ENCODE measurements at places on chromosomes 11 and 22.

GRCh38 chr22:37747080-37747714 lies 50.3 kb downstream of the TRIOBP start:
- DNase-seq = no peak

DNA sequence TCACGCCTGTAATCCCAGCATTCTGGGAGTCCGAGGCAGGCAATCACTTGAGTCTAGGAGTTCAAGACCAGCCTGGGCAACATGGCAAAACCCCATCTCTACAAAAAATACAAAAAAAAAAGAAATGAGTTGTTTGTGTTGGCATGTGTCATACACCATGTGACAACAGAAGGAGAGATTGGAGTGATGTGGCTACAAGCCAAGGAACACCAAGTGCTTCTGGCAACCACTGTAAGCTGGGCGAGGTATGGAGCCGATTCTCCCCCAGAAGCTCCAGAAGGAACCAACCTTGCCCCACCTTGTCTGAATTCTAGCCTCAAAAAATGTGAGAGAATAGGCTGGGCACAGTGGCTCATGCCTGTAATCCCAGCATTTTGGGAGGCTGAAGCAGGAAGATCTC lies 39.1 kb upstream of the SLC35C1 start:
- DNase-seq = no peak

DNA sequence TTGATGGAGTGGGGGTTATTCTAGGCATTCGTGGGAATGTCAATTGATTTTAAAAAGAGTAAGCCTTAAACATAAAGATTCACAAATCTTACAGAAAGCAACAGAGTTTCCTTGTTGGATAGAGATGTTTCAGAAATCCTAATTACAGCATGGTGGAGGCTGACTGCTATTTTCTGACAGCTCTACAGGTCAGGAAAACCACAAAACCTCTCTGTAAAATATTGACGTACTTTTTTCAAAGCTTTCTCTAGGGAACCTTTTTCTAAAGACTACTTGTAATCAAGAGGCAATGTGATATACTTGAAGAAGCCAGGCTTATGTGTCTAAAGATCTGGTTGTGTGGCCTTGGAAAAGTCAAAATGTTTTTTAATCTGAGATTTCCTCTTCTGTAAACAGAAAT lies 9.1 kb upstream of the OR8B8 start:
- DNase-seq = no peak

- DNase-seq = no peak
These were observed 2.6 kb upstream of the CNIH2 start for GRCh38 chr11:66275396-66275795.

- peak; percentile 26 for DNase-seq
These were observed 12.8 kb upstream of the HYLS1 start for GRCh38 chr11:125874556-125875124.

- no peak for DNase-seq
These were observed 134.7 kb downstream of the ME3 start for GRCh38 chr11:86537541-86538222.

GRCh38 chr11:22670830-22671229 lies 4.4 kb downstream of the GAS2 start:
- DNase-seq = no peak

GRCh38 chr11:12362857-12363256 lies 14.5 kb upstream of the PARVA start:
- DNase-seq = no peak

GRCh38 chr11:66967670-66968425 lies 7.3 kb upstream of the C11orf86 start:
- no peak for DNase-seq

DNA sequence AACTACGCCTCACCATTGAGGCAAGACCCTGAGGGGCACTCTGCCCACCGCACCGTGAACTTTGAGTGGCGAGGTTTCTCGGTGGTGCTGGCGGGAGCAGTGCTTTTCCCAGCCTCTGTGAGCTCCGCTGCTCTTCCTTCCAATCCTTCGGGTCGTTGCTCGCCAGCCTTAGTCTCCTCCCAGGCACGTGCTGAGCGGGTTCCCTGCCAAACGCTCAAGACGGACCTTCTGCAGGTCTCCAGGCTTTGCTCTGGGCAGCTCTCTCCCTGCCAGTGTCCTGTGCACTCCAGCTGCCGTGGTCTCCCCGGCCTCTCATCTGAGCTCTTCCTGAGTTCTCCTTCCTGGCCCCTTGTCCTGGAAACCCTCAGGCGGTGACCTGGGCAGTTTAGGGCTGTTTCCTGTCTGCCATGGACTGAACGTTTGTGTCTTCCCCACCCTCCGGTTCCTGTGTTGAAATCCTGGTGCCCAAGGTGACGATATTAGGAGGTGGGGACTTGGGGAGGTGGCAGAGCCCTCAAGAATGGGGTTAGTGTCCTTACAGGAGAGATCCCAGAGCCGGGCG lies 11.2 kb upstream of the MUC6 start:
- no peak for DNase-seq

GRCh38 chr11:850775-851763 lies 8.4 kb downstream of the TSPAN4 start:
- DNase-seq = no peak

- no peak for DNase-seq
These were observed 28.5 kb downstream of the BTBD10 start for GRCh38 chr11:13434247-13435205.

DNA sequence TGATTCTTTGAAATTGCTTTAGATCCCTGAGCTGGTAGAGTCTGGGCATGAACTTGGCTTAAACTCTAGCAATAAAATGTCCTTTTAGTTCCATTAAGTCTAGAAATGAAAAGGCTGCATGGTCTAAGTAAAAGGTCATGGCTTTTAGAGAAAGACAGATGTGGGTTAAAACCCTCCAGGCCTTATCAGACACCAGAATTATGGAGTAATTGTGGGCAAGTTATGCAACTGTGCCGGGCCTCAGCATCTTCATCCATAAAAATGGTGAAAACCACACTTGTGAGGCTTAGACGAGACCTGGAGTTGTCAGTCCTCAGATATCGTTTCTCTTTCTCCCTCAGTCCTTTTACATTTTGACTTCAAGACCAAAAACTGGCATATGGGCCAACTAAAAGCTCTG lies 597.9 kb upstream of the KIRREL3 start:
- DNase-seq = no peak

GRCh38 chr11:103888541-103888951 lies 147.9 kb upstream of the DDI1 start:
- no peak for DNase-seq

GRCh38 chr11:35536470-35536869 lies 11.1 kb upstream of the PAMR1 start:
- DNase-seq = no peak

DNA sequence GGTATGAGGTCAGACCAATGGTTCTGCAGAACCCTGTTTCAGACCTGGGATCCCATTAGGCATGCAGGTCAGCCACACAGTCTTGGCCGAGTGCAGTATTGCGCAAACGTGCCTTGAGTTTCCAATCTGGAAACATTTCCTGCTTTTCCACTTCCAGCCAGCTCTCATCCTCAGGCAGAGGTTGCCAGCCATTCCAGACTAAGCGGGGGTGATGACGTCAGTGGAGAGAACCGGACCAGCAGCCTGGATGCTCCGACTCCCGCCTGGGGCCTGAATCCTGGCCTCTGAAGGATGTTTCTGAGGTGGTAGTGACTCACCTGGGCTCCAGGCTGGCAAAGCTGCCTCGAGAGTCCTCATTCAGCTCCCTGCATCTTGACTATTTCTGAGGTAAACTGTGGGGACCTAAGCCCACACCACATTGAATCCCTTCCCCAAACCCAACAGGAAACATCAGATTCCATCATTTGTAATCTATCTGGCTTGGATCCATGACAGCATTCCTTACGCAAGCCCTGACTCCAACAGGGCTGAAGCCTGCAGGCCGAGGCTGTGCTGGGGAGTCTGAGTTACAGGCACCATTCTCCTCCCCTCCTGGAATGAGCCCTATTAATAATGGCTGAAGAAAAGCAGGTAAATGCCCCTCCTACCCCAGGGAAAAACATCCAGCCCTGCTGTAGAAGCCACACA lies 83.0 kb downstream of the ABTB2 start:
- DNase-seq = no peak

- DNase-seq = no peak
These were observed 5.5 kb downstream of the CHRDL2 start for GRCh38 chr11:74725701-74726100.

GRCh38 chr22:17772249-17772957 lies 1.9 kb downstream of the BID start:
- no peak for DNase-seq

DNA sequence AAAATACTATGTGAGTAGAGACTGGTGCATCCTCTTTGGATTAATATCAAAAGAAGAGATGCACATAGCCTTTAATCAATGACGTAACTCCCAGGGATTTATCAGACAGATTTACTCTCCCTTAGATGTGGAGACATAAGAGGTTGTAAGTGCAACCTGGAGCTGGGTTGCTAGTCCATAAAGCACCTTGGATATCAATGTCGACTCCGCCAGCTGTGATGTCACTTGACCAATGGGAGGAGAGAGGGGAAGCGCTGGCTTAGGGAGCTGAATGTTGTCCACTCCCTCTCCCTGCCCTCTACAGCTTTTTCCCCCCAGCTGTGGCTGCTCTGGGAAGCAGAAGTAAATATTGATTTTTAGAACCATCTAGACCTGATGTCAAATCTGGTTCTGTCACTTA lies 28.9 kb upstream of the TMEM86A start:
- no peak for DNase-seq

GRCh38 chr11:120985718-120986569 lies 38.0 kb upstream of the TBCEL start:
- DNase-seq = peak; percentile 21

DNA sequence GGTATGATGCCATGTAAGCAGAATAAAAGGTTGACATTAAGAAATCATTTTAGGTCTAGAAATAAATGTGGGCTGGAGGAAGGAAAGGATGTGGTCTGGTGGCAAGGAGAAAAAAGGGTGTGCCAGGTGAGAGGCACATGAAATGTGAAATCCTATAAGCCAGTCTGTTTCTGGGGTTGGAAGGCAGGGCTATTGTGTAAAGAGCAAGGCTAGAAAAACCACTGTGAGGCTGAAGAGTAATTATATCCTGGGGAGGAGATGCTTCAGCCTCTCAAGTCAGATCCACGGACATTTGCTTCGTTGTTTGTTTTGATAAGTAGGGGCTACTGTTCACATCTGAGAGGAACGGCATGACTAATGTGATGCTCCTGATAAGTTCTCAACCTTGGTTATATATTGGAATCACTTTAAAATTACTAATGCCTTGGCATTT lies 77.5 kb upstream of the CTSC start:
- DNase-seq = no peak

DNA sequence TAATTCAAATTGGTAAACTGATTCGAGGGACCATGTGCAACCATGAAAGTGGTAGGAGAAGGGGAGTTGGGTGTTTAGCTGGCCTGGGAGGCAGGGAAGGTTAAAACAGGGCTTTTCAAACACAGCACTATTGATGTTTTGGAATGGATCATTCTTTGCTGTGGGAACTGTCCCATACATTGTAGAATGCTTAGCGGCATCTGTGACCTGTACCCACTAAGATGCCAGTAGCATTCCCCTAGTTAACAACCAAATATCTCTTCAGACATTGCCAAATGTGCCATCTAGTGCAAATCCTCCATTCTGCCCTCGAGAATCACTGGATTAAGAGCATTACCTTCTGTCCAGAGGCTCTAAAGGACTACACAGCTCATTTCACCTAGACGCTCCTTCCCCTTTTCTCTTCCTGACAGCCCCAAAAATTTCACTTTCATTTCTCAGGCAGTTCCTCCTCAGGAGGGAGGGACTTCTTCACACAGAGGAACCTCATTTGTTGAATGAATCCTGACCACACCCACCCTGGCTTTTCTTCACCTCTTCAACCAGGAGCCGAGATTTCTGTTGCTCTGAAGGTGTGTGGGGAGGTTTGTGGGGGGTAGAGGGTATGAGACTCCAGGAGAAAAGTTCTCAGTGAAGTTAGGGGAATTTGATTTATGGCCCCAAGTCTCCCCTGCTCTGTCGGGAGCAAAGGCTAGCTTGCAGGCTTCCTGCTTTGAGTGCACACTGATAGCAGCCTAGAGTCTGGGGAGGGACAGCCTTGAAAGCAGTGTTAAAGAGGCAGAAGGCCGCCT lies at the start of gene TRIM34:
Gene TRIM34 (plus strand): TSS at position 513 of the 791 bp plus-strand sequence. CDS start 7,331 bp downstream, outside the sequence.
- DNase-seq = peak; percentile 32

DNA sequence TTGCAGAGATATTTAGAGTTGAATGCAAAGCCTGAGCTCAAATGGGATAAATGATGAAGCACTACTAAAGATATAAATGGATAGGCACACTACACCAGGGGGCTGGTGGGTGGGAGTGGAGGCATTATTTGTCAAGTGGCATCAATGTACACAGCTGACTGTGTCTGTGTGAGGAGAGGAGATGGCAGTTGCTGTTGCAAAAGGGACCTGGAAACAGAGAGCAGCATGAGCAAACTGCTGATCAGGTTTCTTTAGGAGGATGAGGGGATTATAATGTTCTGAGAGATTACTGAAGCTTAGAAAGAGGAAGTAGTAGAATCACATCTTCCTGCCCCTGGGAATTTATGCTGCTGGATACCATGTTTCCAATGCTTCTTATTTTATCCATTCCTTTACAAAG lies 39.4 kb upstream of the LIN7C start:
- no peak for DNase-seq

DNA sequence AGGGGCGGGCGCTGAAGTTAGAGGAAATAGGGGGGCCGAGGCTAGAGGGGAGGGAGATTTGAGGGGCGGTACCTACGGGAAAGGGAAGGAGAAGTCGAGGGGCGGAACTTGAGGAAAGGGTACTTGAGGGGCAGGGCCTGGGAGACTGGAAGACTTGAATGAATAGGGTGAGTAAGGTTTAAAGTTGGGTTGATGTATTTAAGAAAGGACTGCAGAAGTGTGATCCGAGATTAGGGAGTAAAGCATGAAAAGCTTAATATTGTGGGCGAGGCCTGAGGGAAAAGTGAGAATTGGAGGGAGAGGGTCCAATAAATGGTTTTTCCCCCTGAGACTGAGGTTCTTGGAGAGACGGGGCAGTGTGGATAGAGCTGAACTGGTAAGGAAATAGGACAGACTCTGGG lies 723 bp downstream of the HSCB start:
- no peak for DNase-seq

DNA sequence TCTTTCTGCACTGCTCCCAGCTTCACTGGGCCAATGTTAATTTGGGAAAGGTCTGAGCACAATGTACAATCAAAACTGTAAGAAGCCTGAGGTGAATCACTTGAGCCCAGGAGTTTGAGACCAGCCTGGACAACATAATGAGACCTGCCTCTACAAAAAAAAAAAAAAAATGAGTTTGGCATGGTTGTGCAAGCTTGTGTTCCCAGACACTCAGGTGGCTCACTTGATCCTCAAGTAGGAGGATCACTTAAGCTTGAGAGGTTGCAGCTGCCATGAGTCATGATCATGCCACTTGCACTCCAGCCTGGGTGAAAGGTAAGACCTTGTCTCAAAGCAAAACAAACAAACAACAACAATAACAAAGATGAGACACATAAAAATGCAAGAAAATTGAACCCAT lies 38.6 kb upstream of the SC5D start:
- DNase-seq = no peak

- no peak for DNase-seq
These were observed 20.6 kb downstream of the TSPAN18 start for GRCh38 chr11:44747316-44747715.
